Mammary epithelial cell (primary cell): ENCODE measurements at places on chromosomes 7 and 10. TPM values are rescaled to one million over a fixed set of nuclear protein-coding genes. Genes with fewer than 3 reads are reported as not detected.

ZNF467 gene
- total RNA-seq: 2.4 and 4.0 TPM in 2 replicates

SORCS1 gene
- total RNA-seq: not detected in 2 replicates

ATP6V0E2 gene
- 12.5 TPM for total RNA-seq

DNA sequence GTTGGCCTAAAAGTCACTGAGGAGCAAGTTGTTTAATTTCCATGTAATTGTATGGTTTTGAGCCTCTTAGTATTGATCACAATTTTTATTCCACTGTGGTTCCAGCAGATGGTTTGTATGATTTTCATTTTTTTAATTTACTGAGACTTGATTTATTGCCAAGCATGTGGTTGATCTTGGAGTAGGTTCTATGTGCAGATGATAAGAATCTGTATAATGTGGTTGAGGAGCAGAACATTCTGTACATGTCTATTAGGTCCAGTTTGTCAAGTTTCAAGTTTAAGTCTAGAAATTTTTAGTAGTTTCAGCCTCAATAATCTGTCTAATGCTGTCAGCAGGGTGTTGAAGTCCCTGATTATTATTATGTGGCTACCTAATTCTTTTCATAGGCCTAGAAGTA, 22.7 kb upstream of the ZWINT start:
- peak; percentile 38 for DNase-seq
